H54 (cell line): ENCODE measurements at places on chromosomes 4 and X.

- no peak for DNase-seq
Observed at GRCh38 chr4:579543-580175, 3.6 kb upstream of the TMEM271 start.

GRCh38 chrX:4240541-4241194 is 527.2 kb upstream of the PRKX start:
- no peak for DNase-seq

- DNase-seq = no peak
Observed at GRCh38 chr4:73919691-73920090, 50.5 kb downstream of the CXCL1 start.

DNA sequence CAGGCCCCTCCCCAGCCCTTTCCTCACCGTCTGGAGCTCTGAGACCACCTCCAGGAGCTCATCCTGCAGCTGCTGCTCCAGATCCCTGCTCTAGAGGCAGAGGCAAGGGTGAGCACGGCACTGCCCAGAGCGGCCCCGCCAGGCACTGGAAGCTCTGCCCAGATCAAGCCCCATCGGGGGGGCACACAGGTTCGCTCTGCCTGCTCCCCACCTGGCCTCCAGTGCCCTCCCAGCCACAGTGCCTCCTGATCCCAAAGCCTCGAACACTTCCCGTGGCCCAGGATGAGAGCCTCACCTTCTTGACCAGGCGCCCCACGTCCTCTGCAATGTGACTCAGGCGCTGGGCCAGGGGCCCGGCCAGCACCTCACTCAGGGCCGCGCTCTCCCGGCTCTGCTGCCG is 5.0 kb downstream of the ARHGAP4 start:
- no peak for DNase-seq

DNA sequence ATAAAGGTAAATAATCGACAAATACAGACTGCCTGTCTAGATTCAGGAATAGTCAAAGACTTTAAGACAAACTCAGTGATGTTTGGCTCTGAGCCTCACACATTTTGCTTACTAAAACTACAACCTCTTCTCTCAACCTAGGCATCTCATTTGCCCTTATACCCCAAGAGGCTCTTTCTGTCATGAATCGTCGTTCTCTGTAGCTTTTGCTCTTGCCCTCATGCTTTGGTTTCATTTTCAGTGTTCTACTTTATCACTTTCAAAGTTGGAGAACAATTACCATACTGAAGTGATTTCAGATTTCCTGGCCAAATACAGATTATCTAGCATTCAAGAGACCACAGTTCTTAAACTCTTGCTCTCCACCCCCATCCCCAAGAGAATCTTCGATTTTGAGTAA is 114.1 kb upstream of the RAP2C start:
- no peak for DNase-seq

GRCh38 chr4:123922847-123923246 is 526.3 kb downstream of the SPRY1 start:
- DNase-seq = no peak

DNA sequence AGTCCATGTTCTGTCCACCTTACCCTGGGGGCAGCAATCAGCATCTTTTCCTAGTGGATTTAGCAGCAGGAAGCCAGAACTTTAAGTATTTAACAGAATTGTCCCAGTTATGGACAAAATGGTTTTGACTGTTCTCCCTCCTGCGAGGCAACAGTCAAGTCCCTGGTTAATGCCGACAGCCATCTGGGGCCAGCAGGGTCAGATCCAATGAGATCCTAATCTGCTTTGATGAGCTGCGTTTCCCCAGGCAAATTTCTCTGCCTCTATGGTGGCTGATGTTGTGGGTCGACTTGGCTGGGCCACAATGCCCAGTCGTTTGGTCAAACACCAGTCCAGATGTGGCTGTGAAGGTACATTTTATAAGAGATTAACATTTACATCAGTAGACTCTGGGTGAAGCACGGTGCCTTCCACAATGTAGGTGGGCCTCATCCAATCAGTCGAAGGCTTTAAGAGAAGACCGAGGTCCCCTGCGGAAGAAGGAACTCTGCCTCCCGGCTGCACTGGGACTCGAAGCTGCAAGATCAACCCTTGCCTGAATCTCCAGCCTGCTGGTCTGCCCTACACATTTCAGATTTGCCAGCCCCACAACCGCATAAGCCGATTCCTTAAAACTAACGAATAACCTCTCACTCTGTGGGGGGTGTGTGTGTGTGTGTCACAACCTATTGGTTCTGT is 89.0 kb upstream of the C4orf50 start:
- no peak for DNase-seq

GRCh38 chr4:189049682-189050081 is 891.0 kb upstream of the FRG1 start:
- DNase-seq = no peak

- no peak for DNase-seq
Observed at GRCh38 chr4:85029453-85029852, 63.0 kb upstream of the WDFY3 start.

DNA sequence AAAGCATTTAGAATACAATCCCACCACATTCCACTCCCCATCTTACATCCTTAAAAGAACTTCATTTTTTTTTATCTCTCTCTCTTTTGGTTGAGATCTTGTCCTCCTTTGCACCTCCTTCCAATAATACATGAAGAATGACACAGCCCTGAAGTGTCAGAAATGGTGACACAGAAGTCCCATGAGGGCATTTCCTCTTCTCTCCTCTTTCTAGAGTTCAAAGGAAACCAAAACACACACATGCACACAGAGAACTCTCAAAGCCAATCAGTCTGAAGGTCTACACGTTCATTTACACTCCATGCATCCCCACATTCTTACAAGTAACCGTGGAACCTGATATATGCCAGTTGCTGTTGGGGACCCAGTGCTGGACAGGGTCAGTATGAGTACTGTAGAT is 450.7 kb downstream of the HNRNPD start:
- no peak for DNase-seq

DNA sequence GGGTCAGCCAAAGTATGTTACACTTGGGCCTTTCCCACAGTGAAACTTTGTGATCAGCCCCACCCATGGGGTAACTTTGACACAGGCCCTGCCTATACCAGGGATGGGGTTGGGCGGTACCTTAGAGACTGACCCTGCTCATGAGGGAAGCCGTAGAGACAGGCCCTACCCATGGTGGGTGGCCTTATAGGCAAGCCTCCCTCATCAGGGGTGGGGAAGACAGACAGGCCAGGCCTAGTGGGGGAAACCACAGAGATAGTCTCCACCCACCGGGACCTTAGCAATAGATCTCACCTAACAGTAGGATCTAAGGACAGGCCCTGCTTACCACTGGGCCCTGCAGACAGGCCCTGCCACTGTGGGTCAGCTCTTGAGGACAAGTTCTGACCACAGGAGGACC is 6.8 kb downstream of the PLP2 start:
- no peak for DNase-seq

DNA sequence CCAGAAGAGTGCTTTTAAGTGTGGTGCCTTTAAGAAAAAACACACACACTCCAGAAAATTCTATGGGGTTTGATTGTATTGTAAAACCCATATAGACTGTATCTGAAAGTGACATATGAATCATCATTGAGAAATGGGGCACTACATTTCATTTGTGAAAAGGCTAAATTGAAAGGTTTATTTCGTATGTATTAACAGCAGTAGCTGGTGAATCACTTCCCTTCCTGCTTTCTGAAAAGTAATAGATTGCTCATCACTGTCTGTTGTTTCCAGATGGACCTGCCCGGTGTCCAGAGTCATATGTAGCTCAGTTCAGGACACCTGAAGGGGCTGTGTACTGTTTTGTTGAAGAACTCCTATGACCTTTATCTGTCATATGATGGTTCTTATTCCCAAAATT is 28.1 kb upstream of the HPRT1 start:
- DNase-seq = peak; percentile 9

DNA sequence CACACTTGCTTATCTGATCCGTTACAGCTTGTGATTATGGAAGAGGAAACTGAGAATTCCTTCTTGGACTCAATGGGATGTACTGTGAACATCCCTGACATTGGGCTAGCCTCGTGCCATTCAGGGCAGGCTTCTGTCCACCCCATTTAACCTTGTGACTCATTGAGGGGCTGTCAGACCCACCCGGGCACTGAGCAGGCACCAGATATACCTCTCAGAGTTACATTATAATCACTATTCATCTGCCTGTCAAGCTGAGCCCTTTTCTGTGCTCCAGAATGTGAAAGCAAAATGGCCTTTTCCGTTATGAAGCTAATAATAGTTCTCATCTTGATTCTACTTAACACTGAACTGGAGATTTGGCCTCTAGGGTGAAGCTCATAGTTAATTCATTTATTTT is 170.6 kb upstream of the SCML1 start:
- no peak for DNase-seq

DNA sequence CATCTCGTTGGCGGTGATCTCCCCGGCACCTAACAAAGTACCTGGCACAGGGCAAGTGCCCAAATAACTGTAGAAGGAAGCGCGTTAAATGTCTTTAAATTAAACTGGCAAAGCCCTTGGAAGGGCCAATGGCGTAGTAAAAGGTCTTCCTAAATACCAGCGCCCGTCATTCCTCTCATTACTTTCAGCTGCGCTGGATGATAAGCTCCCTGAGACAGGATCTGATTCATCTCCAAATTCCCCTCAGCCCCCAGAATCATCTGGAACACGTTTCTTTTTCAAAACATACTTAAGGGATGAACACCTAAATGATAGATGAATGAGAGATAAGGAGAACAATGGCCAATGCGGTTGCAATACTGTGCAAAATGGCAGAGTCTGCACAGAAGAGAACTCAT is 95.1 kb downstream of the AFAP1 start:
- no peak for DNase-seq

DNA sequence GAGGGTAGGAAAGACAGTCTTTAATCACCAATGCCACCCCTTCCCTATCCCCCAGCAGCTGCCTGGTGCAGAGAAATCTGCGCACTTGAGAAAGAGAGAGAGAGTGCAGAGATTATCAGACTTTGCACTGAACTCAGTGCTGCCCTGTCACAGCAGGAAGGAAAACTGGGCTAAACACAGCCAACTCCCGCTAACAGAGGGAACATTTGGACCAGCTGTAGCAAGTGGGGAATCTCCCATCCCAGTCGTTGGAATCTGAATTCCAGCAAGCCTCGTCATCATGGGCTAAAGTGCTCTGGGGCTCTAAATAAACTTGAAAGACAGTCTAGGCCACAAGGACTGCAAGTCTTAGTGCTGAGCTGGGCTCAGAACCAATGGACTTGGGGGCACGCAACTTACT is 168.7 kb downstream of the DLG3 start:
- peak; percentile 11 for DNase-seq

DNA sequence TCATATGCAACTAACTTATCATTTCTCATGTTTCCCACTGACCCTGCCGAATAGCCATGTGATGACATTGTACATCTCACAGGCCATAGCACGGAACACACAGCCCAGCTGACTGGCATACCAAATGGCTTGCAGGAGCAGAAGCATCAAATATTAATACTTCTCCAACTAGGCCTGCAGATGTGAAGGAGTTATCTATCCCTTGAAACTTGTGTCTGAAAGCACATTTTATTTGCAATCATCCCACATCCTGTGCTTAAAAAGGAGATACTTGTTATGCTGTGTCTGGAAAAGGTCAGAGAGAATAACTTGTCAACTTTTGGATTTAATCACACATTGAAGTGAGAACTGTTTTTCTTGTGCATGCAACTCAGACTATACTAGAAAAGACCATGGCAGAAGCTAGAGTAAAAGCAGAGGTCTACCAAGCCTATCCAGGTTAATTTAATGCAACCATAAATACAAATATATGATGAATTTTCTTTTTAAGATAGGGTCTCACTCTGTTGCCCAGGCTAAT is 100.4 kb downstream of the IRF2 start:
- no peak for DNase-seq

DNA sequence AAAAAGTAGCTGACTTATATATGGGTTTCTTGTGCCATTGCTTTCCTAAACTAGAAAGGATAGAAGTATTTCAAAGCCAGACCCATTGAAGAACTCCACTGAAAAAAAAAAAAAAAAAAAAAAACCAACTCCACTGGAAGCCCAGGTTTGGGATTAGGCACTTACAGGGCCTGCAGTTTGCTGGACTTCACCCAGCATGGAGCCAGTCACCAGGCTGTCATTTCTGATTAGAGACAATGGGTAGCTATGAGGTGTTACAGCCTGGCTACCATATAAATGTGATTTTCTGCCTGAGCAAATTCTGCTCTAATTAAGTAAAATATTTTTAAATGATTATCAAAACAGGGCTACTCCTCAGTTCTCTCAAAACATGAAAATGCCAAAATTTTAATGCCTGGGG is 49.5 kb downstream of the HS6ST2 start:
- no peak for DNase-seq

GRCh38 chrX:69759921-69760625 is 144.2 kb downstream of the EDA start:
- DNase-seq = no peak

DNA sequence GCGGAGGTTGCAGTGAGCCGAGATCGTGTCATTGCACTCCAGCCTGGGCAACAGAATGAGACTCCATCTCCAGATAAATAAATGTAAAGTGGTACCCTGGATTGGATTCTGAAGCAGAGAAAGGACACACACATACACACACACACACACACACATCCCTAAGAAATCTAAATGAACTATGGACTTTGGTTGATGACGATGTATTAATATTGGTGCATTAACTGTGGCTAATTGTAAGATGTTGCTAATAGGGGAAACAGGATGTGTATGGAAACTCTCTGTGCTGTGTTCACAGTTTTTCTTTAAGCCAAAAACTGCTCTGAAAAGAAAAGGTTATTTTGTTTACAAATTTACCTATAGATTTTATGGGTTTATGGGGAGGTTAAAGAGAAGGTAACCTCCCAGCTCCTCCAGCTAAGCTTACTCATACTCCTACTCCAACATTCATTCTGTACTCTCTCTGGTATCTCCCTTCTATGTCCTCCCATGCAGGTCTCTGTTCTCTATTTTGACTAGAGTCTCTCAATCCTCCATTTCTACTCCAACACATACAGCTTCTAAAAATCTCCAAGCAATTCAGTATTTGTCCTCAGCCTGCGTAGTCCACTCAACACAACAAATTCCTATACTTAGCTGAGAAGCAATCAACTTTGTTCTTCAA is 46.5 kb upstream of the RELL1 start:
- DNase-seq = no peak

GRCh38 chrX:39581411-39581810 is 516.3 kb downstream of the BCOR start:
- no peak for DNase-seq

GRCh38 chrX:22135994-22136684 is 104.0 kb downstream of the PHEX start:
- DNase-seq = no peak

- no peak for DNase-seq
Observed at GRCh38 chrX:101774340-101774739, 114.7 kb upstream of the ARMCX2 start.

GRCh38 chrX:69138512-69138911 is 26.7 kb downstream of the PJA1 start:
- DNase-seq = no peak

DNA sequence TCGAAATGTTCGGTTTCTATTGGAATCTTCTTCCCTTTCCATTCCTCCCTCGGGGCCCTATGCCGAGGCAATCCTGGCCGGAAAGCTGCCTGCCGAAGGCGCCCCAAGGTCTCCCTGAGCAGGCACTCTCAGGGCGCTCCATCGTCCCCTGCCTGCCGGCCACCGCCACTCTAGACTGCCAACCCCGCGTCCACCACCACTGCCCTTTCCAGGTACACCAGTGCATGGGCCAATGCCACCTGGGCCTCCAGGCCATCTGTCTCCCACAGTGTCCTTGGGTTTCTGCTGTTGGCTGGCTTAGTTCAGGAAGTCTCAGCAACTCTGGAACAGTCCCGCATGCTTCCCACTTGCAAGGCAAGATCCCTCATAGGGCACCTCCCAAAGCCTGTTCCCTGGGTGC is 14.6 kb downstream of the CTAG1A start:
- no peak for DNase-seq
